ENCODE measurements at places on chromosomes 16 and 17. TPM values are rescaled to one million over a fixed set of nuclear protein-coding genes. Genes with fewer than 3 reads are reported as not detected.

- no peak for DNase-seq
Measured at GRCh38 chr17:61536422-61536955, 54.5 kb downstream of the NACA2 start.

- peak; percentile 18 for DNase-seq
Measured at GRCh38 chr17:16940116-16940881, 31.6 kb downstream of the TNFRSF13B start.

DNA sequence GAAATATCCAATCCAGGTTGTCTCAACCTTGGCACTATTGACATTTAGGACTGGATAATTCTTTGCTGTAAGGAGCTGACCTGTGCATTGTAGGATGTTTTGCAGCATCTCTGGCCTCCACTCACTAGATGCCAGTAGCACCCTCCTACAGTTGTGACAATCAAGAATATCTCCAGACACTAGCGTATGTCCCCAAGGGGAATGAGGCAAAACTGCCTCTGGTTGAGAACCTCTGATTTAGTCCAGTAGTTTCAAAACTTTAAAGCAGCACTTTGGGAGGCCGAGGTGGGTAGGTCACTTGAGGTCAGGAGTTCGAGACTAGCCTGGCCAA lies 48.4 kb downstream of the IQCK start:
- DNase-seq, result no peak

DNA sequence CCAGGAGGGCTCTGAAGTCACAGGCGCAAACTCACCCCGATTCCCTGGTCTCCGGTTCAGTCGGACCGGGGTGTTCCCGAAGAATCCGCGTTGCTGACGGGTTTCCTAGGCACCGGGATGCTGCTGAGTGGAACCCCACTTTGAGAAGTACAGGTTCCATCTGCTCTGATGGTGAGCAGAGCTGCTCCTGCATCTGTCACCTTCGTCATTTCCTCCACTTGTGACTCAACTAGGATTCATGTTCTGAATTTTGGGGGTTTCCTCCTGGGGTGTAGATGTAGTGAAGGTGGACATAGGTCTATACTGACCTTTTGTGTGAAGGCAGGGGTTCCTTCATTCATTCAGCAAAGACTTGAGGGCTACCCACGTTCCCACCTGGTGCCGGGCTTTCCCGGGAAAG lies 25.0 kb downstream of the LGALS3BP start:
- DNase-seq, result no peak

Gene FOXC2
- total RNA-seq, result 1.9 TPM

DNA sequence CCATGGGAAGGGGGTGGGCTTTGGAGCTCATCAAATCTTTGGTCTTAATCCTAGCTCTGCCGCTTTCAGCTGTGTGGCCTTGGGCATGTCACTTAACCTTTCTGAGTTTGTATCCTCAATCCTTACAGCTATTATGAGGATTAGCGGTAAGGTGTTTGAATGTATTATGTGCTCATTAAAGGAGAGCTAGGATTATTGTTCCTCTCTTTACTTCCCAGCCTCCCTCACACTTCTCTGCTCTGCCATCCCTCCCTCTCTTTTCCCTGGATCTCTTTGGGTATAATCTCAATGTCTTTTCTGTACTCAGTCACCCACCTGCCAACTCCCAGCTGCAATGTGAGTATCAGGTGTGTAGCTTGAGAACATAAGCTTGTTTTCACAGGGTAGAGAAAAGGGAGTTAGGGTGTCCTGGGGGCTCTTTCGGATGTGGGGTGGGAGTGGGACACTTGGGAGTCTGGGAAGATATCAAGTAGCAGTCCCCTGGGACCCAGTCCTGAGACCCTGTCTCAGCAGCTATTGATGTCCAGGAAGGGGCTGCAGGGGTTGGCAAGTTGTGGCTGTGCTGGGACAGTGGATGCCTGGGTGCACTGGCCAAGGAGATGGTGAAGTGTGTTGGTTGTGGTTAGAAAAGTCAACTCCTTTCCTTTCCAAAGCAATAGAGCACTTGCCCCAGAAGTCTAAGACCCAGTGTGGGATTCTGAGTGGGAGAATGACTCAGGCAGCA lies 1.8 kb downstream of the EFNB3 start:
- no peak for DNase-seq

- no peak for DNase-seq
Measured at GRCh38 chr16:5895976-5896375, 798.4 kb upstream of the EEF2KMT start.

Gene MYH11
- total RNA-seq, result 8.0 TPM

Gene TLCD3B
- not detected for total RNA-seq

DNA sequence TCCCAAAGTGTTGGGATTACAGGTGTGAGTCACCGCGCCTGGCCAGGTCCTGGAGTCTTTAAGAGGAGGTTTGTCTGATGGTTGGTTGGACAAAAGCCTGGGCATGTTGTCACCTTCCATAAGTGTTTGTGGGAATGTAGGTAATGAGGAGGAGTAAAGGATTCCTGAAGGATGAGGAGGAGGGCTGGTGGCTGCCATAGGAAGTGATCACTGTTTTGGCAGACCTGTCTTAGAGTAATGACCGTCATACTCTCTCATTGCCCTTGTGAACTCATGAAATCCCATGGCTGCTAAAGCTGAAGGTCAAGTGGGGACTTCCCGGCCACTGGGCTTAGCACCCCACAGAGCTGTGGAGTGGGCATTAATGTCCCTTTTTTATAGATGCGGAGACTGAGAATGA lies 40.5 kb downstream of the TENT4B start:
- no peak for DNase-seq
